ENCODE measurements at places on chromosomes 3 and 15.

- DNase-seq = no peak
Observed at GRCh38 chr15:43531018-43531670, 13.7 kb downstream of the MAP1A start.

DNA sequence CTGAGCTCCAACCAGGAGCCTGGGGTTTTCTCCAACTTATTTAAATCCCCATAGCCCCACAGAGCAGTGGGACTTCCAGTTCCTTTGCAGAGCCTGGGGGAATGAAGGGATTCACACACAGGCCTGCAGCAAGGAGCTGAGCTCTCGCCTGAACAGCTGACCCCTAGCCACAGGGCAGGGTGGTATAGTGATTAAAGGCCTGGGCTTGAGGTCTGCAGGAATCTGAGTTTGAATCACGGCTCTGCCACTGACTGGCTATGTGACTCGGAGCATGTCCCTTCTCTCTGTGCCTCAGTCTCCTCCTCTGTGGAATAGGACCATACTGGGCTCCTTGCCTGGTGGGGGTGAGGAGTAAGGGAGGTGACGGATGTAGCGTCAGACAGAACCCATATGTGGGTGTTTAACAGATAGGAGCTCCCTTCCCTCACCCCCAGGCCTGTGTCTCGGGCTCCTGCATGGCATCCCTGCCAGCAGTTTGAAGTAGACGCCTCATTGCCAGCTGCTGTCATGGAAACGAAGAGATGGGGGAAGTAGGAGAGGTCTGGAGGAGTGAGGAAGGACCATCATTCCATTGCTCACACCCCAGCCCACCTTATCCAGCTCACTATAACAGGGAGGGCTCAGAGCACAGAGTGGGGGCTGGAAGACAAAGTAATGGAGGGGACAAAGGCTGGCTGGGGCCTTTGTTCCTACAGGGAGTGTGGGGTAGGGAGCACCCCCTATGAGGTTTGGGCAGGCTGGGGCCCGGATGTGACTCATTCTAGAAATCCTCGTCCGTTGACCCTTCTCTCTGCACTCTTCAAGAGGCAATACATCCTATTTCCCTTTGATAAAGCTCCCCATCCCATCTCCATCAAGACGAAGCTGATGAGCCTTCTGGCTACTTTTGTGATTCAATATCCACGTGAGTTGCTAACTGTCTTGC is 14.8 kb downstream of the HRH1 start:
- no peak for DNase-seq

GRCh38 chr15:75202251-75203016 is 752 bp downstream of the C15orf39 start:
- peak; percentile 59 for DNase-seq

GRCh38 chr15:53739651-53740050 is 19.8 kb downstream of the WDR72 start:
- DNase-seq = no peak

DNA sequence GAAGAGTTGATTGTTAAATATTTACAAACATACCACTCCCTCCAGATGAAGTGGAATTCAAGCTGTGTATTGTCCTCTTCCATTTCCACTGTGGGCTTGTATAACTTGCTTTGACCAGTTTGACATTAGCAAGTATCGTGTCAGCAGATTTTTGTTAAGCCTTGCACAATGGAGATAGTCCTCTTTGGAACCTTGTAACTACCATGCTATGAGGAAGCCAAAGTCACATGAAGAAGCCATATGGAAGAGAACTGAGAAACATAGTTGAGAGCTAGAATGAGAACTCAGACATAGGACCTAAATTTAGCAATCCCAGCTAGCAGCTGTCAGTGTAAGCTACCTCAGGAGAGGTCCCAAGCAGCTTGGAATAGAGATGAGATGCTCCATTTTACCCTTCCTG is 889.2 kb downstream of the PDCD6IP start:
- DNase-seq = no peak

DNA sequence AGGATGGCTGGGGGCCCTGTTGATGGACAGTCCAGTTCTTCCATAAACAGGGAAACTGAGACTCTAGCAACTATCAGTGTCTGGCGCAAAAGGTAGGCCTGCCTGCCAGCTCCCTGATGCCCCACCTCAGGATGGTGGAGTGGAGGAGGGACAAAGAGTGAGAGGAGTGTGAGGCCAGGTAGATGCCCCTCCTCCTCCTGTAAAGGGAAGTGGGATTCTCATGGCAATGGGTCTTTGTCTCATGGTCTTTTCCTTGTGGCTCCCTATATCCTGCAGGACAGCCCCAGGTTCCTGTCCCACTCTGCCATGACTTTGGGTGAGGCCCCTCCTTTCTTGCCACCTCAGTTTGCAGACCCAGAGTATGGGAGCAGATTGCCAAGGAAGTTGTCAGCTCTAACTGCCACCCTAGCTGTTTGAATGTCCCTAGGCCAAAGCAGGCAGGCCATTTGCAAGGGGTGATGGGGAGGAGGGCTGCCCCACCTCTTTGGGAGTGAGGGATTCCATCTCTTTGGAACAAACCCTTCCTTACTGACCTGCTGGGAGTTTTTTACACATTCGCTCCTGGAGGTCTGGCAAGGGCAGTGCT is 2.8 kb upstream of the DNAH1 start:
- no peak for DNase-seq

DNA sequence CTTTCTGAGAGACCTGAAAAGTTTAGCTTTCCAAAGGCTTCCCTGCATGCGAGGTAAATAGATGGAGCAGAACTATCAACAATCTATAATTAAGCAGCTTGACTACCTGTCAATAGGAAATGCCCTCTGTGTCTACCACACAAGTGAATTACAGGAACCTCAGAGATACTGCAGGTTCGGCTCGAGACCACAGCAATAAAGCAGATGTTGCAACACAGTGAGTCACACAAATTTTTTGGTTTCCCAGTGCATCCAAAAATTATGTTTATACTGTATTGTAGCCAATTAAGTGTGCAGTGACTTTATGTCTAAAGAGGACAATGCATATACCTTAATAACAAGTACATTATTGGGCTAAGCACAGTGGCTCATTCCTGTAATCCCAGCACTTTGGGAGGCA is 252.0 kb downstream of the UBE2E2 start:
- no peak for DNase-seq

DNA sequence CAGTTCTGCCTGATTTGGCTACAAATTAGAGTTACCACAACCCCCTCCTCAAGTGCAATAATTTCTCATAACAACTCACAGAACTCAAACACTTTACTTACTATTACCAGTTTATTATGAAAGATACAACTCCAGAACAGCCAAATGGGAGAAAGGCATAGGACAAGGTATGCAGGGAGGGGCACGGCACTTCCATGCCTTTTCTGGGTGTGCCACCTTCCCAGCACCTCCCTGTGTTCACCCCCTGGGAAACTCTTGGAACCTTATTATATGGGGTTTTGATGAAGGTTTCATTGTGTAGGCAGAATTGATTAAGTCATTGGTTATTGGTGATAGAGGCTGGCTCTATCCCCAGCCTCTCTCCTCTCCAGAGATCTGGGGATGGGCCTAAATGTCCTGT is 66.6 kb upstream of the RAP2B start:
- DNase-seq = no peak

DNA sequence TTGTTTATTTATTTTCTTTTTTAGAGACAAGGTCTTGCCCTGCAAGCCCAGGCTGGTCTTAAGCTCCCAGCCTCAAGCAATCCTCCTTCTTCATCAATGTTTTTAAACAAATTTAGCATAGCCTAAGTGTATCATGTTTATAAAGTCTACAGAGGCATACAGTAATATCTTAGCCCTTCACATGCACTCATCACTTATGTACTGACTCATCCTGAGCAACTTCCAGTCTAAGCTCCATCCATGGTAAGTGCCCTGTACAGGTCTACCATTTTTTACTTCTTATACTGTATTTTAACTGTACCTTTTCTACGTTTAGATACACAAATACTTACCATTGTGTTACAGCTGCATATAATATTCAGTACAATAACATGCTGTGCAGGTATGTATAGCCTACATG is 860.0 kb downstream of the FHIT start:
- no peak for DNase-seq

DNA sequence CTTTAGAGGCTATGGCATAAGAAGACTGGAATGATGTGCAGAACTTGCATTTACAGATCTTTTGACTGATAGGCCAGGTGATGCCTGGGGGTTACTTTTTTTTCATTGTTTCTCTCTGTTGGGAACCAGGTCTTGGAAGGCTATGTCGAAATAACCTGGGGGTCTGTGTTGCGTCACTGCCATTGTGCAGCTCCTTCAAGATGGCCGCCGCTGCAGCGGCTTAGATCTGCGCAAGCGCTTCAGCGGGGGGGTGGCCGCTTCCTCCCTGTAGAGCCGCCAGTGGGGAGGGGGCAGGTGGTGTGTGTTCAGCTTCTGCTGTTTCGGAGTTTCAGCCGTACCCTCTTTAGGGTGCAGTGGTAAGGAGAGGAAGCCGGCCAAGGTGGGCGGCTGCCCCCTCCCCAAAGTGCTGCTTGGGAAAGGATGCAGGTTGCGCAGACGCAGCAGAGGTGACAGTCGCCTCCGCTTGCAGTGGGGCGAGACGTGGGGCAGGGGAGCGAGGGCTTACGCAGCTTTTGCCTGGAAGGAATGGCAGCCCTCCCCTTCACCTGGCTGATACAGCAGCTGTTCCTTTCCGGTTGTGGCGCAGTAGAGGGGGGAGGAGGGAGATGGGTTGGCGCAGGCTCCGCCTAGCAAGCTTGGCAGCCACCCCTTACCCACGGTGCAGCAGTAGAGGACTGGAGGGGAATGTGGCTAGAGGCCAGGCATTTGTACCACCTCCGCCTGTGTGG is 1.5 kb downstream of the SNRPN start:
- peak; percentile 66 for DNase-seq

GRCh38 chr3:50570508-50571279 is 1.4 kb downstream of the HEMK1 start:
- DNase-seq = no peak

DNA sequence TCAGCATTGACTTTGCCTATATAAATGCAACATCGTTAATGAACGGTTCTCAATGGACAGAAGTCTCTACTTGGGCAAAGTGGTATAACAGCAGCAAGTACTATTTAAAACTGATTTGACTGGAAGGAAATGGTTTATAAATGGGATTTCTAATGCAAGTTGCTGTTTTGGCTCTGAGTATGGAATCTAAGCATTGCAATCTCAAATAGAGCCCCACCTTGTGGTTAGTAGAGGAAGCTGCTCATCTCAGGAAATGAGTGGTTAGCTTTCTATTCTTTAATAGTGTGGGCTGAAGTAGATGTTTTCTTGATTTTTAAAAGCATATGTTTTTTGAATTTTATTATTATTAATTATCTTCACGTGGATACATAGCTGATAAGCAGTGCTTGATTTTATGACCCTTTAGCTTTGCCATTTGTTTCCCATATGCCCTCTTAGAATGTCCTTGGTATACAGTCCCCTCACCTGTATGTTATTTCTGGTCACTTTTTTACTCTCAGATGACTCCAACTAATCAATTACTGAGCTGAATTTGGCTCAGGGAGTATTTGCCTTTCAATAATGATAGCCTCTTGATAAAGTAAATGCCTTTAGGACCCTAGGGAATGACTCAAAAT is 67.1 kb downstream of the OXSM start:
- no peak for DNase-seq

GRCh38 chr15:67110958-67111864 is 45.8 kb downstream of the SMAD3 start:
- no peak for DNase-seq

DNA sequence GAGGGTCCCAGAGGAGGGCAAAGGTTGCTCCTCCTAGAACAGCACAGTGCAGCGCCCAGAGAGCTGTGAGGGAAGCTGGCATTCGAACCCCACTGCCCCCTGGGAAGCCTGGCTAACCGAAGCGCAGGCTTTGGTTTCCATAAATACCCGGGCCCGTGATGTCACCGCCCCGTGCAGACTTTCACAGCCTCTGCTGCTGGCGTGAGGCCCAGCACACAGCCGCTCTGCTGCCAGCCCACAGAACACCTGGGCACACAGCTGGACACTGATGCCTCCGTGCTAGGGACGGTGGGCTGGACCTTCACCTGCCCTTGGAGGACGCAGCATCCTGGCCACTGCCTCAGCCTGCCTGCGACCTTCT is 1.0 kb downstream of the IQSEC1 start:
- no peak for DNase-seq

DNA sequence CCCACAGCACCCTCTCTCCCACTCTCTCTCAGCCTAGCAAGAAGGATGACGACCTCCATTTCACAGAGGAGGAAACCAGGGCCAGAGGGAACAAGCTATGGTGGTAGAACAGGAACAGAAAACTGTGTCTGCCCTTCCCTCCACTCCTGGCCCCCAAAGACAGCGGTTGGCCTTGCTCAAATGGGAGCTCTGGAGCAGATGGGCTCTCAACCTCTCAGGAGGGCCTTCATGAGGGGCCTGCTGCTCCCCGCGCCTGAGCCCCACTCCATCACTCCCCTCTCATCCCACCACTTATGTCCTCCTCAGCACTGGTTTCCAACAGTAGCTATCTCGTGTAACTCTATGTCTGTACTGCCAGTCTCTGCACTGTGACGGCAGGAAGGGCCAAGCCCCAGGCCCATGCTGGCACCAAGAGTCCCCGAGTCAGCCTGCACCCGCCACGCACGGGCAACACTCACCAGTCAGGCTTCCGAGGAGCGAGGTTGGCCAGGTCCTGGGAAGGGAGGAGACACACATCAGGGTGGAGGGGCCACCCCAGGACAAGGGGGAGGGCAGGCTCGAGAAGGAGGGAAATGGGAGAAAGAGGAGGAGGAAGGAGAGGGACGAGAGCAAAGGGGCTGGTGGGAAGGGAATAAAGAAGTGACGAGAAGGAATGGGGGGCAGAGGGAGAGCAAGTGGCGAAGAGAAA is 45.5 kb downstream of the PTH1R start:
- DNase-seq = no peak

DNA sequence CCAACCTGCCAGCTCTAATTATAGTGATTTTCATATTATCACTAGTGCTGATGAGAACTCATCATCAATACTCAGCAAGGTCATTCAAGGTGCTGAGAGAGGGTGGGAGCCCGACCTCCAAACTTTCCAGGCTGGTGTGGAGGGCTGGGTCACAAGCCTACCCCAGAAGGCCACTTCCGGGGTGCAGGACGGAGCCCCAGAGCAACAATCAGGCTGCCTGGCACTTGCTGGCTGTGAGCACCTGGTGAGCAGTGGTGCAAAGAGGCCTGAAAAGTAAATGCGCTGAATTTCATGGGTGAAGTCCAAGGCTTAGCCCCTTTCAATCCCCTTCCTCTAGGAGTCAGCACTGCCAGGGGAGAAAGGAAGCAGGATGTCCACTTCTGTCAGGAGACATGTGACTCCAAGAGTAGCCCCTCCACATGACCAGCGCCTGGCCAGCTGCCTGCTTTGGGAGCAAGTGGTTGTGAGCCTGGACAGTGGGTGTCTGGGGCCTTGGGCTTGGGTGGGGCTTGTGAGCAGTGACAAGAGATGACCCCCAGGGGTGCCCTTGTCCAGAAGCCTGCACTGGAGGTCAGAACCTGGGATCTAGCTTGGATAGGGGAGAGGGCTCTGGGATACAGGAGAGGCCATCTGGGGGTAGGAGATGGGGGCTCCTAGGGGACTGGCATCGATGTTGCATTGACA is 165.0 kb upstream of the TLE3 start:
- DNase-seq = peak; percentile 35

- no peak for DNase-seq
Observed at GRCh38 chr3:147413686-147414389, 4.7 kb downstream of the ZIC1 start.
